ENCODE measurements at places on chromosomes 16 and 17.

DNA sequence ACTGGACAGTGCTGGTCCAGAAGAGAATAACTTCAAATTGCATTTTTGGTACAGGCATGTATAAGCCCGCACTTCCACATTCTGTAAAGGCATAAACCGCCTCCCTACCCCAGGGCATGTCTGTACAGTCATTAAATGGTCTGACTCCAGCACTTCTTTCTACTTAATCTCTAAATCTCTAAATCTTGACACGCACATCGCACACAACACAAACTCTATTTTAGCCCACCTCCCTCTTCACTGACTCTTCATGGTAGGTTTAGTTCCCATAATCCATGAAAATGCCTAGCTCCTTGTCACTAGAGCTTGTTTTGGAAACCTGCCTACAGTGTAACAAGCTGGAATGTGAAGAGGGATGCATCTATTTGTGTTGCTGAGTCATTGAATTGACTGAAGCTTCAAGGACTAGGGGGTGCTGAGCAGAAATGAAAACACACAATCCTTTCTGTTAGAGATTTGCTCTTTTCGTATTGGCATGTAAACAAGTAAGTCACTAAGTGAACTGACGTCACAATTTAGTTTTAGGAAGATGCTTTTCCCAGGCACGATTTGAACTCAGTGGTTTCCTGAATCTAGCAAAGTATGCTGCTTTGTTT, 1.6 kb upstream of the DUSP14 start:
- peak; percentile 72 for DNase-seq

- no peak for DNase-seq
Measured at GRCh38 chr16:82010649-82011048, 621 bp downstream of the SDR42E1 start.

GRCh38 chr17:82272495-82273326, 789 bp downstream of the CSNK1D start:
- no peak for DNase-seq

DNA sequence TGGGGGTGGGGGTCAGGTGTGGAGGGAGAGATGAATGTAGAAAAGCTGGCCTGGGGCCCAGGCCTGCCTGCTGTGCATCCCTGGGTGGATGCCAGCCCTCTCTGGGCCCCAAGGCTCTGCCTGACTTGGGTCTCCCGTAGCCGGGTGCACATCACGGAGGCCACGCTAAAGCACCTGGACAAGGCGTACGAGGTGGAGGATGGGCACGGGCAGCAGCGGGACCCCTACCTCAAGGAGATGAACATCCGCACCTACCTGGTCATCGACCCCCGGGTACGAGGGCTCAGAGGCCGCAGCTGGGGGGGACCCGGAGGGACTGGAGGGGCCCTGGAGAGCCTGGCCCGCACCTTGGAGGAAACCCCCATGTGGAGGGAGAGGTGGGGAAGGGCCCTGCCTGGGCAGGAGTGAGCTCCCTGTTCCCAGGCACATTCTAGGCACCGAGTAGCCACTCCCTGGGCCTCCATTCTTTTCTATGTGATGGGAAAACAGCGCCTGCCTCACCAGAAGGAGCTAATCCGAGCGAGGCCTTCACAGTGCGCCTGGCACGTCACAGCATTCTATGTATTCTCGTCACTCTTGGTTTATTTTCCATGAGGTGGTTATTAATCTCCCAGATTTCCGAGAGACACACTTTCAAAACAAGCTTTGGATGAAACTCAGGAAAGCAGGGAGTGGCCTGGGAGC, 34.7 kb downstream of the ADCY7 start:
- DNase-seq: no peak

DNA sequence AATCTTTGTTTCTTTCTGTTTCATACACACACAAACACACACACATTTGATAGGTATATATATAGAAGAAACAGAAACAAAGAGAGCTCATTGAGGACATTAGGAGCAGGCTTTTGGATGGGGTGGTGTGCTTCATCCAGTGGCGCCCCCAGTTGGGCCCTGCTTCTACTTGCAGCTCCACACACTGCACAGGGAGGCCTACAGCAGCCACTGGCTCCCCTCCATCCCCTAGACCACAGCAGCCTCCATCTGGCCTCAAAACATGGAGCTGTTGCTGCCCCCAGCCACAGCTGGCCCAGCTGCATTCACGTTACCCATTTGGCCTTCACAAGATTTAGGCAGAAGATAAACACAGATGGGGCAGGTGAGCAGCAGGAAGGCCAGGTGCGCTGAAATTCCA, 33.1 kb upstream of the NF1 start:
- no peak for DNase-seq

- no peak for DNase-seq
Measured at GRCh38 chr17:39593371-39593770, 14.3 kb downstream of the NEUROD2 start.

DNA sequence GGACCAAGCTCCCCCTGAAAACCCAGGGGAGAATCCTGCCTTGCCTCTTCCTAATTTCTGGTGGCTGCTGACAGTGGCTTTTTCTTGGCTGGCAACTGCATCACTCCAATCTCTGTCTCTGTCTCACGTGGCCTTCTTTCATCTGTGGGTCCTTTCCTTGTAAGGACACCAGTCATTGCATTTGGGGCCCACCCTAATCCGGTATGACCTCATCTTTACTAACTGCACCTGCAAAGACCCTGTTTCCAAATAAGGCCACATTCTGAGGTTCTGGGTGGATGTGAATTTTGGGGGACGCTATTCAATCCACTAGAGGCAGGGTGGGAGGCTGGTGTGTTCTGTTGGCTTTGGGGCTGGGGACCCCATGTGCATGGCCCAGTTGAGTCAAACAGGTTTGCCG, 11.0 kb downstream of the SLC12A3 start:
- DNase-seq: no peak

DNA sequence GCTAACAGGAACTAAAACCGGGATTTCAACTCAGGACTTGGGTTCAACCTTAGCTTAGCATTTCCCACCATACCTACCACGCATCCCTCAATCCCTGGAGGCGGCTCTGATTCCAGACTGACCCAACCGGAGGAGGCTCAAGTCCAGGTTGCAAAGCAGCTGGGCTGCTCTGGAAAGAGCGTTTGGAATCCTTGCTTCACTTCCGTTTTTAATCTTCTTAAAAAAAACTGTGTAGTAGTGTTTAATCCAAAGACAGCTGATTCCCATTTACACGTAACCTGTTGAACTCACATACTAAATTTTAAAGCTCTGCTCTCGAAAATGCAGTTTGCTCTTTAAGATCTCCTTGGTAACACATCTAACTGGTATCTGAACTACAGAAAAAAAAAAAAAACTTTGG, 50.0 kb downstream of the NXN start:
- no peak for DNase-seq

DNA sequence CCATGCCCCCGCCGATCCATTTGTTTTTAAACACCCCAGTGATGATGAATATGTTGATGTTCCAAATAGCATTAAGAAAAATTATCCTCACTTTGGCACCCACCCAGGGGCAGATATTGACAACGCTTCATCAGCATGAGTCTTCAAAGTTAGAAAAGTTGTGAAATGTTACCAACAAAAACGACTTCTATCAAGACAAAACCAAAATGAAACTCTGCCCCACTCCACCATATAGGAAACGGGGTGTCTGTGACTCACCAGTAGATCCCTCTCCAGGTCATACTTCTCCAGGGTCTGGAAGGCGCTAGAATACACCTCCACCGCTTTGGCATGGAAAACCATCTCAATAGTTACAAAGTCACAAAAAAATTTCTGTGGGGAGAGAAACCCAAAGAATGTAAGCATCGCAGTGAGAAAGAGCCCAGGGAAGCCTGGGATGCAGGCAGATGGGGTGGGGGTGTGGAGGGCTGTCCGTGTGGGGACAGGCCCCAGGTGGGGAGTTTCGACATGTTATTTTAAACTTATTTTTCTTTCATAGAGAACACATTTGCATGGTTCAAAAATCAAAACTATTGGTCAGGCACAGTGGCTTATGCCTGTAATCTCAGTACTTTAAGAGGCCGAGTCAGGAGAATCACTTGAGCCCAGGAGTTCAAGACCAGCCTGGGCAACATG, 10.2 kb downstream of the CIBAR2 start:
- DNase-seq: no peak

DNA sequence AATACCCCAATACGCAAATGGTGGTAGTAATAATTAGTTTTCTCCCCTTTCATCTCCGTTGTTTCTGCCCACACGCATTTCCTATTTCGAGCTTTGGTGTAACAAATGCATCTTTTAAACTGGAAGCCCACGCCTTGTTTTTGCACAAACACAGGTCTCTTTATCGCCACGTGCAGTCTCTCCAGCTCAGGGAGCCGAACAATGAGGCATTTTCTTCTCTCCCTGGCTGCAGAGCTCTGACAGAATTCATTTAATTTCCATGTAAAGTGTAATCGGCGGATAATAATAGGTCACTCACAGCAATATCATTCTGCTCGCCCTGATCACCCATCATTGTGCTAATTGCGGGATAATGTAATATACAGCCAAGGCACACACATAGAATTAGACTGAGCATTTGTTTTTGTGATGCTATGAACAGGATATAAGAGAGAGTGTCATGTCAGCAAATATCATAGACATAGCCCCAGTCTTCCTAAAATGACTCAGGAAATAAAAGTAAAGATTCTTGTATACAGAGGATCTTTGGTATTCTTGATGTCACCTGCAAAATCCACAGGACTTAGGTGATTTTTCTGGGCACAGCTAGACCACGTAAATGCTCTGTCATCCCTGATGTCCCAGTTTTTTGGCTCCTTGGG, 452.6 kb upstream of the CDH11 start:
- no peak for DNase-seq

DNA sequence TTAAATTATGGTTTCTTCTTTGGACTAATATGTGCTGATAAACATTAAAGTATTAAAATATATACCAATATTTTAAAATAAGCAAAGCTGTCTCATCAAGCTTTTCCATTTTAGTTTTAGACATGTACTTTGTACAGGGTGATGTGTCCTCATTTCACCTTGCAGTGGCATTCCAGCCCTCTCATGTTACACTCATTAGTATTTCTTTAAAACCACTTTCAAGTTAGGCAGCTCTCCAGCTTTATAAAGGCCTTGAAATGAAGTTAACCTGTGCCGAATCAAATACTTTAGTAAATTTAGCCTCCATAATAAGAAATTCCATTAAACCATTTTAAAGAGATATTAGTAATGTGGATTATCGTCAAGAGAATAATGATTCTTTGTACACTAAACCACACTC, 107.6 kb upstream of the HLF start:
- DNase-seq: peak; percentile 29

DNA sequence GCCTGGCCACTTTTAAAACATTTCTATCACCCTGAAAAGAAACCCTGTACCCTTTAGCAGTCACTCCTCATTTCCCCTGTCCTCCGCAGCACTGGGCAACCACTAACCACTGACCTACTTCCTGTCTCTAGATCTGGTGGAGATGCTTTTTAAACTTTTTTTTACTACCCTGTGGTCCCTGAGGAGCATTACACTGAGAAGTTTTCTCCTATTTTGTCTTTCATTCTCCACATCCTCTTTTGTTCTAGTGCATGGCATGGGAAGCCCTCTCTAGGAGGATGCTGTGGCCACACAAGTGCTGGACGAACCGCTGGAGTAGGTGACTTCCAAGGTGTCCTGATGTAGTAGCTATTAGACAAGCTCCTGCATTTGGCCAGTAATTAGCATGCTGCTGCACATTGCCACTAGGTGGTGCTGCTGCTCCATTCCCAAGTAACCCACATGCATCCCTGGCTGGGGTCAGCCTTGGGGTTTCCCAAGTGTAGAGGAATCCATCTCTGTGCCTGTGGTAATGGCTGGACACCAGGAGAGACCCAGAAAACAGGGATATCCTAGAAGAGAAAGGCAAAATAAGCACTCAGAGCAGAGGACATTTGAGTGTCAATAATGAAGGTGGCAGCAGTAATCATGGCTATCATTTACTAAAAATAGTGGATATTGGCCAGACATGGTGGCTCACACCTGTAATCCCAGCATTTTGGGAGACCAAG, 143.8 kb upstream of the CRHR1 start:
- DNase-seq: no peak

GRCh38 chr17:39669897-39670735, 1.9 kb downstream of the PNMT start:
- no peak for DNase-seq

- DNase-seq: no peak
Measured at GRCh38 chr16:14364386-14365199, 265.5 kb downstream of the PARN start.
